ENCODE measurements at places on chromosomes 5 and 9. TPM values are rescaled to one million over a fixed set of nuclear protein-coding genes. Genes with fewer than 3 reads are reported as not detected.

Gene TUT7
- total RNA-seq, result 112 TPM

Gene PCDHGB5
- 24.5 TPM for total RNA-seq

Gene NUDT12
- 11.3 TPM for total RNA-seq

Gene TERT
- not detected for total RNA-seq

Gene PCDHGA2
- total RNA-seq, result 2.4 TPM

- no peak for DNase-seq
Measured at GRCh38 chr5:935510-936084, 42.9 kb downstream of the TRIP13 start.

DNA sequence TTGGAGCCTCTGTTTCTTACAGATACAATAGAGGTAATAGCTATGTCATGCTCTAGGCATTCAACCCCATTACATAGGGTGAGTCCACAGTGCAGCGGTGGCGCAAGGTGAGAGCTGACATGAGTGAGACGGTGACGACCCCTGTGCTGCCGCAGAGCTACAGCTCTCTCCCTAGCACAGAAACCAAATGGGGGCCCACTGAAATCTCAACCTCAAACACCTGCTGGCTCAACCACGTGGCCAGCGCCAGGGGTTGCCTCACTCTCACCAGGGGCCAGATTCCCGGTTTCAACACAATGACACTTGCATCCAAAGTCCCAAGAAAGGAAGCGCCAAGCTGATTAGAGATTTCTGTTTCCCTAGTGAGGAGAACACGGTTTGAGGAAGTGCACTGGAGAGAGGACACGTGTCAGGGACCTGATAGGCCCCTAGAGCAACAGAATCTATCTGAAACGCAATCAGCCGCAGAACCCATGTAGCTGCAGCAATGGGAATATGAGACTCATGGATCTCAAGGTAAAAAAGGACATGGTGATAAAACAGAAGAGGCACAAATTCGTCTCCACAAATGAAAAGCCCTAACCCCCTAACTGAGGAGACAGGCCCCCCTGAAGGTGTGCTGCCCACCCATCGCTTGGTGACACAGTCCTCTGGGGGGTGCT is 114.3 kb downstream of the CRB2 start:
- DNase-seq, result no peak

GRCh38 chr9:95082401-95083084 is 235.0 kb downstream of the FANCC start:
- no peak for DNase-seq

GRCh38 chr9:136614967-136615623 is 47.6 kb upstream of the EGFL7 start:
- DNase-seq, result peak; percentile 89

DNA sequence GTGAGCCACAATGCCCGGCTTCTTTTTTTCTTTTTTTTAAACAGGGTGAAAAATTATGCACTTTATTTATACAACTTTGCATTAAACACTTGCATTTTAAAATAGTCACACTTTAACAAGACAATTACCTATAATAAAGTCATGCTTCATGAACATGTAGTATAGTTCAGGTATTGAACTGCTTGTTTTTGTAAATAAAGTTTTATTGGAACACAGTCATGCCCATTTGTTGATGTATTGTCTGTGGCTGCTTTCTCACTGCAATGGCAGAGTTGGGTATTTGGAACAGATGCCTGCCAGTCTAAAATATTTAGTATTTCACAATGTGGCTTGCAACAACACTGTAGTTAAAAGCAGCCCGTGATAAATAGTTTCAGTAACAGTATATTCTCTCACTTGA is 32.8 kb upstream of the CCL21 start:
- no peak for DNase-seq

GRCh38 chr9:77442436-77442835 is 205.7 kb downstream of the GNA14 start:
- DNase-seq, result no peak

DNA sequence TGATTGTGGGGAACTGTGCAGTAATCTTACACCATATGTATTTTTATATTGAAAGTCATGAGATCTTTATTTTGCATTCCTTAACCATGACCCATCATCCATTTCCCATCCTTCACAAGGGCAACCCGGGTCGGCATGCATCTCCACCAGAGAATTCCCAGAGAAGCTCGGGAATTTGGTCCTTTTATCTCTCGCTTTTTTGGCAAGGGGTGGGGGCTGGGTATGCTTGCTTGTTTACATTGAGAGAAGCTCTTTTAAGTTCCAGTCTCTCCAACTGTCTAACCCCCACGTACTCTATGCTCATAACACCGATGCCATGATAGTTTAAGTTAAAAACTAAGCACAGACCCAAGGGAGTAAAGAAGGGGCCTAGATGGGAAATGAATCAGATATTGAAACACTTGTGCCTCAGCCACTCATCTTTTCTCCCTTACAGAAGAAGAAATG is 109.9 kb upstream of the NFIB start:
- DNase-seq, result no peak

DNA sequence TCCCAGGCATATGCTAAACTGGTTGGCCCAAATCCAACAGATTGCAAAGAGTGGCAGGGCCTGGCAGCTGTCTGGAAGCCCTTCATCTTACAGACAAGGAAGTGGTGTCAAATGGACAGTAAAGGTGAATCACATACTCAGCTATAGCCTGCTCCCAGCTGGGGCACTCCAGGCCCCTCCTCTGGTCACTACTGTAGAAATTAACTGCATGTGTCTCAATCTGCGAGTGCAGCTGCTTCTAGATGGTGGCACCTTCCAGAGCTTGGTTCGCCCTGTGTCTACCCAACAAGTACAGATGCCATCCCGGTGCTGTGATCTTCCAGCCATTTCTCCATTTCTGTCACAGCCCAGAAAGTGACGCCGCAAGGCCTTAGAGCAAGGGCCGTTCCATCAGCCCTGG is 50.2 kb downstream of the OTULIN start:
- DNase-seq, result no peak

GRCh38 chr9:116223926-116224325 is 70.3 kb downstream of the PAPPA start:
- no peak for DNase-seq

DNA sequence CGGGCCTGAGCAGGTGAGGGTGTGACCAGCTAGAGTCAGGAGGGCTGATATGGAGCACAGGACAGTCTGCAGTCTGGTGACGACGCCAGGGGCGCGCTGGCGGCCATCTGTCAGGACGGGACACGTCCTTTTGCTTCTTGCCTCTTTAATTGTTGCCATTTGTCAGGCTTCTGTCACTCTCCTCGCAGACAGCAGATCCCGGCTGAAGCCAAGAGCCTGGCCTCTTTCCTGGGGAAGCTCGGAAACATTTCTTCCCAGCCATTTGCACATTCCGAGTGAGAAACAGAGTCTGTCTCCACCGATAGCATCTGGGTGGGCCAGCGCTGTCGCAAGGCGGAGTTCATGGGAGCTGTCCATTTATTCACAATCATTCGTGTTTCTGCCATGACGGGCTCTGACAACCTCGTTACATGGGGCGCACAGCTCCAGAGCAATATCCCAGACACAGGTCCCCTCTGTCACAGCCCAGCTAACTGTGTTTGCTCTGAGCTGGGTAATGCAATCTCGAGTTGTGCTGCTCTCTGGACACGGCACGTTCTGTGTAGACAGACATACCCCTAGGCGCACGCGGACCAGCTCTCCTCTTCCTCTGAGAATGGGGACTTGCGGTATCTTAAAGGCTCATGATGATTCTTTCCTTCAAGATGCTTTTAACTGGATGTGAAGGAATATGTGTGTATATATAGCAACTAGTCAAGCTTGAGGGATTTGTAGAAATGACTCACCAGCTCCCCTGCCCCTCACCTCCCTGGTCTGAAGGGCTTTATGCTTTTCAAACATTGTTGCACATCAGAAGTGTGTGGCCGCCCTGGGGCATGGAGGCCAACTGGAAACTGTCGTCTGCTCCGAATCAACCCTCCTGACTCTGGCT is 105.3 kb upstream of the FCN2 start:
- DNase-seq, result no peak
